ENCODE measurements at places on chromosomes 11 and 22. TPM values are rescaled to one million over a fixed set of nuclear protein-coding genes. Genes with fewer than 3 reads are reported as not detected.

- H3K27ac ChIP-seq = no peak overlapping the region
- peaks cover 3% of the 10 kb centered on the region for H3K4me1 ChIP-seq
- DNase-seq = peak; percentile 7
- no peak overlapping the region for H3K4me3 ChIP-seq
- no peaks in the 10 kb centered on the region for H3K36me3 ChIP-seq
Observed at GRCh38 chr11:15169815-15170551, 55.3 kb downstream of the INSC start.

DNA sequence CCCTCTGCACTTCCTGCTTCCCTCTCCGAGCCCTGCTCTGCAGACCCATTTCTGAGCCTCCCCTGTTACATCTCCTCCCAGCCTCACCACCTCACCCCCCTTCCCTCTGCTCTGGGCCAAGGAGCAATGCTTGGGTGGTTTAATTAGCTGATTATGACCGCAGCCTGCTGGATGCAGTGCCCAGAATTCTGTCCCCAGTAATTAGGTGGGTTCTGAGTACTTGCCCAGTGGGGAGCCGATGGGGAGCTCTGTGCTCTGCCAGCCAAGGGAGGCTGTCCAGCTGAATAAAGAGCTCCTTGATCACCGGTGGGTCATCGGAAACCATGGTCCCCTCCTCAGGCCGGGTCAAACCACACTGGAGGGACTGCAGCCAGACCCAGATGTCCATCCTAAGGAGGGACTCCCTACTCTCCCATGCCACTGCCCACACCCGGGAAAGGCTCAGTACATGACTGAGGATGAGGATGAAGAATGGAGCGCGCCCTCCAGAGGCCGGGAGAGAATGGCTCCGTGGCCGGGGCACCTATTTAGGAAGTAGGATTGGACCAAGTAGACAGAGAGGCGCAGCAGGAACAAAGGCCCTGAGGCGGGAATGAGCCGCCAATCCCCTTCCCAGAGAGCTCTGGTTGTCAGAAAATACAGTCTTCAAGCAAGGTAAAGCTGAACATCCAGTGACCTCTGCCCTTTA, 9.1 kb downstream of the ARRB1 start:
- DNase-seq = peak; percentile 63
- H3K4me3 ChIP-seq = no peak overlapping the region
- H3K4me1 ChIP-seq = peaks cover 39% of the 10 kb centered on the region
- H3K27me3 ChIP-seq = no peaks in the 10 kb centered on the region
- H3K36me3 ChIP-seq = peaks cover 45% of the 10 kb centered on the region

GRCh38 chr11:125883375-125883774, 4.1 kb upstream of the HYLS1 start:
- no peak for DNase-seq
- no peaks in the 10 kb centered on the region for H3K4me1 ChIP-seq
- H3K36me3 ChIP-seq = no peaks in the 10 kb centered on the region
- H3K27me3 ChIP-seq = peaks cover 6% of the 10 kb centered on the region

SMC1B gene
- total RNA-seq = 0.11 TPM

- H3K36me3 ChIP-seq = peaks cover 50% of the 10 kb centered on the region
- H3K4me1 ChIP-seq = peaks cover 8% of the 10 kb centered on the region
- no peak for DNase-seq
- H3K27me3 ChIP-seq = no peaks in the 10 kb centered on the region
Observed at GRCh38 chr11:62575156-62575555, 1.5 kb upstream of the EEF1G start.

- H3K4me1 ChIP-seq = peaks cover 3% of the 10 kb centered on the region
- H3K4me3 ChIP-seq = peak overlapping the region; percentile 44
- H3K36me3 ChIP-seq = peaks cover 7% of the 10 kb centered on the region
Observed at GRCh38 chr22:45308391-45308956, 1.3 kb upstream of the FAM118A start.

GRCh38 chr22:35299217-35299672, 449 bp upstream of the TOM1 start:
- no peaks in the 10 kb centered on the region for H3K27me3 ChIP-seq
- DNase-seq = no peak
- peaks cover 6% of the 10 kb centered on the region for H3K4me1 ChIP-seq
